ENCODE measurements at places on chromosomes 3 and 15. TPM values are rescaled to one million over a fixed set of nuclear protein-coding genes. Genes with fewer than 3 reads are reported as not detected.

CASR gene
- 0.13 TPM for polyA plus RNA-seq

DNA sequence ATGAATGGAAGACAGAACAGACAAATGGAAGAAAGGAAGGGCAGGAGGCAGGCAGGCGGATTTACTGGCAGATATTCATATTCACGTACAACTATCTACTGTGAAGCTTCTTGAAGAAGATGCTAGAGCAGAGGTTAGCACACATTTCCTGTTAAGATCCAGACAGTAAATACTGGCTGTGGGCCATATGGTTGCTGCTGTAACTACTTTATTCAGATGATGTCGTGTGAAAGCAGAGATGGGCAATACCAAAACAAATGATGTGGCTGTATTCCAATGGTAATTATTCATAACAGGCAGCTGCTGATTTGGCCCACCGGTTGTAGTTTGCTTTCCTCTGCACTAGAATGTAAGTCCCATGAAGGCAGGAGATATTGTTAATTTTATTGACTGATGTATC lies 115.7 kb upstream of the PRTG start:
- no peak for DNase-seq

DNA sequence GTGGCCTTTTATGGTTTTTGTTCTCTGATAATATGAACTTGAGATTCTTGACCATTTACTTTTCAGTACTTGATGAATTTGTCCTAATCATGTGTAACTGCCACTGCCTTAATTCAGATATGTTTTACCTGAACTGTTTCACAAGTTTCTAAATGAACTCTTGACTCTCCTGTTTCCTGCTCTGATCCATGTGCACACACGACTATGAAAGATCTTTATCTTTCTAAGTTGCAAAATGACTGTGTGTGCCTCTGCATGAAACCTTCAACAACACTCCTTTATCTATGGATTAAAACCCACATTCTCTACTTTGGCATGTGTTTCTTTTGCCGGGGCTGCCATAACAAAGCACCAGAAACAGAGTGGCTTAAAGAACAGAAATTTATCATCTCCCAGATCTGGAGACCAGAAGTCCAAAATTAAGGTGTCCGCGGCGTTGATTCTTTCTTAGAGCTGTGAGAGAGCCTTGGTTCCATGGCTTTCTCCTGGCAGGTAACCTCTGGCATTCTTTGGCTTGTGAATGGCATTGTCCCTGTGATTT lies 275.0 kb downstream of the ADAMTSL3 start:
- DNase-seq = no peak

- DNase-seq = no peak
Observed at GRCh38 chr3:185089751-185090150, 63.1 kb downstream of the C3orf70 start.

DNA sequence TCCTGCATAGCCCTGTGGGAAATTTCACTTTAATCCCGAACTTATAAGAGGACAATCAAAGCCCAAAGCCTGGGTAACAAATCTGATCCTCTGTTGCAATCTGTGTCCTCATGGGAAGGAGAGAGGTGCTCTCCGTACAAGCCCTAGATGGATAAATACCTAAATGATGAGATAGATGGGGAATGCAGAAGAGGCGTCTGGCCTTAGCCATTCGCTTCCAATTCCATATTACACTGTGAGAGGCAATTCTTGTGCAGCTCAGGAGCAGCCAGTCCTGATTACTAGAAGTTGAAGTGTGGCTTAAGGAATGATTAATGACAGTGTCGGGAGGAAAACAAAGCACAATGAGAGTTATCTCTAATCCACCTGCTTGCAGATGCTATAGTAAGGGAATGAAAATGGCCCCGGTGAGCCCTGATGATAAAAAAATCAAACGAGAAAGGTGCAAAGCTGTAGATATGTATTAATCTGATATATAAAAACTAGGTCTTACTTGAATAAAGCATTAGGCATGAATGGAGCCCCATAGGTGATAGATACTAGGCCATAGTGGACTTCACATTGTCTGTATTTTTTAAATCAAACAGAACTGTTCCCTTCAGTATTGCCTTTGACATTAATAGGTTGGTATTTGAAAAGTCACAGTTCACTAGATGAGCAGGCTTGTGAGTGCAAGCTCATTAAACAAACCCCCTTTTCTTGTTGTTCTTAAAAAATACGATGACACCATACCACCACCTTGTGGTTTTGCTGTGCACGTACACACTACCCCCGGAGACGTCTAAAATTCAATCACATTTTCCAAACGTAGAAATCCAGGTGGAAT lies 54.2 kb upstream of the TMCO5A start:
- peak; percentile 50 for DNase-seq

DNA sequence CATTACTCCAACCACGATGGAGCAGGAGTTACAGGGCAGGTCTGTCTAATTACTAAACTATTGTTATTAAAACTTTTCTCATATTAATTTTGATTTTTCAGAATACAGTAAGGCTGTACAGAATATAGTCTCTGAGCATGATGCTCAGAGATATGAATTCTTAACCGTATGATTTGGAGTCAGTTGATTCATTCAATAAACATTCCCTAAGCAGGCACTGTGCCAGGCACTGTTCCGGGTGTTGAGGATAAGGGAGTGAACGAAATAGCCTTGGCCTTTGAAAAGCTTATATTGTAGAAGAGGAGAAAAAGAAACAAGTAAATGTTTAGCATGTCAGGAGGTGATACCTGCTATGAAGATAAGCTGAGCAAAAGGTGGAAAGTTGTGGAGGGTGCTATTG lies 187.3 kb downstream of the KCNAB1 start:
- no peak for DNase-seq

- DNase-seq = no peak
Observed at GRCh38 chr3:71360764-71361163, 222.8 kb downstream of the FOXP1 start.
